ENCODE measurements at places on chromosomes 7 and 10. TPM values are rescaled to one million over a fixed set of nuclear protein-coding genes. Genes with fewer than 3 reads are reported as not detected.
A peak's percentile ranks its signal among the peaks of the same experiment; 100 is the strongest.

- DNase-seq: no peak
Observed at GRCh38 chr7:77570330-77571011, 33.4 kb downstream of the PTPN12 start.

SDK1 gene
- 1.3 TPM for total RNA-seq

- no peak for DNase-seq
Observed at GRCh38 chr10:128147064-128147463, 20.8 kb upstream of the MKI67 start.

ASIC3 gene
- 4.7 TPM for total RNA-seq

- no peak for DNase-seq
Observed at GRCh38 chr7:150453892-150454291, 3.5 kb downstream of the GIMAP8 start.

- no peak for DNase-seq
Observed at GRCh38 chr10:123250640-123251039, 96.4 kb downstream of the BUB3 start.

DNA sequence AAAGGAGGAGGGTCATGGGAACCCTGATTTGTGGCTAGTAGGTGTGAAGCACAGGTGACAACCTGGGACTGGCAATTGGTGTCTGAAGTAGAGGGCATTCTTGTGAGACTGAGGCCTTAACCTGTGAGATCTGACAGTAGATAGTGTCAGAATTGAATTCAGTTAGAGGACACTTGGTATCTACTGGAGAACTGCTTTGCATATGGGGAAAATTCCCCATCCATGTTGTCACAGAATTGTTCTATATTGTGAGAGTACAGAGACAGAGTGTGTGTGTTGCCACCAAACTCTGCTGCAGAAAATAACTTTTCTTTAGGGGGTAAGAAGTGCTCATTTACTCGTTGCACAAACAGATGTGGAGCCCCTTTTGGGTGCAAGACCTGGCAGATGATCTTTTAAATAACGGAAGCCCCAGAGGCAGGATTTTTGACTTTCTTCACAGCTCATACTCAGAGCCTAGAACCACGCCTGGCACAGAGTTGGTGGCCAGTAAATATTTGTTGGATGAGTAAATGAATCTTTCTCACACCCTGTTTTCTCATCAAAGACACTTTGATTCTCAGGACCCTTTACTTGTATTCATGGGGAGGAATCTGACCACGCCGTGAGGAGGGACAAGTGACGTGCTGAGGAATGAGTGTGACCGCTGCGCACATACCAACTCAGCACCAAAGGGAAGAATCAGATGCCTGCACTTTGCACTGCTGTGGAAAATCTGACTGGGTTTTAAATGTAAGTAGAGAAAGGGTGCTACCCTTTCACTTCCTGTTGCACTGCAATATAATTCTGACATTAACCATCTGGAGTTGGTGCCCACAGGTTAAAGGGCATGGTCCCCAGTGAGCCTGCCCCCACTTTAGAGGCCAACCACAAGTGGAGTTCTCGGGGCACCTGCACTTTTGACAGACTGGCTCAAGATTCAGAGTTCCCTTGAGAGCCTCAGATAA lies 39.2 kb upstream of the SDHAF3 start:
- no peak for DNase-seq

MSMB gene
- total RNA-seq: not detected

DNA sequence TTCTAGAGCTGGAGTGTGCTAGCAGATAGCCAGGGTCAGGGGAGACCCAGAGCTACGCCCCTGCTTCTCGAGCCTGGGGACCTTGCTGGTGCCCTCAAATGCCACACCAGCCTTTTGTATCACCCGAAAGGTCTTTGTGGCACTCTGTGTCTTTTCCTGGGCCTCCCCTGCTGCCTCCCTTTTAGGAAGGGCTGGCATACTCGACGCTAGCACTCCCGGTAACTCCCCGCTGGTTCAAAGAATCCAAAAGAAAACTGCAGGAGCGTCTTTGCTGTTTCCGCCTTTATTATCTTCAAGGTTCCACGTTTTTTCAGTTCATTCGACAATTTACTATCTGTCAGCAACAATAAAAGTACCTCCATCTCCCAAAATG lies 36.3 kb downstream of the CTBP2 start:
- no peak for DNase-seq

DNA sequence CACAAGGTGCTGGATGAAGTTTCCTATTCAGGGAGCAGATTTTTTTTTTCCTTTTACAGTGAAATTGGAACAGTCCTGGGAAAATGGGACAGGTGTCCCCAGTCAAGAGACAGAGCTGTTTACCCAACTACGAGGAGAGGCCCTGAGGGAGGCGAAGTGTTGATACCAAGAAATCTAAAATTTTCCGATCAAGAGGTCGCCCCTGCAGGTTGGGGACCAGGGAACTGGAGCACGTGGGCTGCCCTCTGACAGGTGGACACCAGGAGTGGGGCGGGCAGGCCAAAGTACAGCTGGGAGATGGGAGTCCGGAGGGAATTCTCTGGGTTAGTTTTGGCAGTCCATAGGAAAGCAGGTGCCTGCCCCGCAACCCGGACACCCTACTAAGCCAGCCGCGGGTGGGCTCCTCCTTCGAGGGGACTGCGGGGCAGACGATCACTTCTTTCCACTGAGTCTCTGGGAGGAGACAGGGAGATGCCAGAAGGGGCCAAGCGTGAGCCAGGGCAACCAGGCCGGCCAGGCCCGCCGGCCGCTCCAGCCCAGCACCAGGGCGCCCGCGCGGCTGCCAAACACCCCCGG lies 965 bp upstream of the CAMK1D start:
- DNase-seq: no peak

- DNase-seq: no peak
Observed at GRCh38 chr10:5532618-5533097, 7.9 kb downstream of the CALML3 start.

DNA sequence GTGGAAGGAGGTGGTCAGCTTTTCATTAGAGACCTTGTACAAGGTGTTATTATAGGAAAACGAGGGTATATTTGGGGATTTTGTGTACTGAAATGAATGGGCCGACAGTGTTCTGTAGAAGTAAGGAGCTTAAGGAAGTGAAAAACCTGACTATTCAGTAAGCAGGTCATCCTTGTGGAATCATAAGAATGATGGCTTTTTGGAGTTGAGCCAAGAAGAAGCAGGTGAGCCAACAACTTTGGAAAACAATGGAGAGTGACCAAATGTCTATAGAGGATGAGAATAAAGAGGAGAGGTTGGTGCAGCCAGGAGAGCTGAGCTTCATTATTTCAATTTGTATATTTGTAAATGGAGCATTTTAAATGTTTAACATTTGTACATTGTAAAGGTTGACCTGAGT lies 595.7 kb downstream of the CCSER2 start:
- DNase-seq: no peak

ADRA2A gene
- total RNA-seq: 0.47 TPM

WDFY4 gene
- total RNA-seq: 1.2 TPM

SFRP5 gene
- total RNA-seq: 0.16 TPM

GNGT1 gene
- total RNA-seq: not detected

GRCh38 chr7:676246-676971 lies 50.1 kb upstream of the DNAAF5 start:
- DNase-seq: no peak

- DNase-seq: no peak
Observed at GRCh38 chr10:60495338-60496055, 105.8 kb upstream of the ANK3 start.

DNA sequence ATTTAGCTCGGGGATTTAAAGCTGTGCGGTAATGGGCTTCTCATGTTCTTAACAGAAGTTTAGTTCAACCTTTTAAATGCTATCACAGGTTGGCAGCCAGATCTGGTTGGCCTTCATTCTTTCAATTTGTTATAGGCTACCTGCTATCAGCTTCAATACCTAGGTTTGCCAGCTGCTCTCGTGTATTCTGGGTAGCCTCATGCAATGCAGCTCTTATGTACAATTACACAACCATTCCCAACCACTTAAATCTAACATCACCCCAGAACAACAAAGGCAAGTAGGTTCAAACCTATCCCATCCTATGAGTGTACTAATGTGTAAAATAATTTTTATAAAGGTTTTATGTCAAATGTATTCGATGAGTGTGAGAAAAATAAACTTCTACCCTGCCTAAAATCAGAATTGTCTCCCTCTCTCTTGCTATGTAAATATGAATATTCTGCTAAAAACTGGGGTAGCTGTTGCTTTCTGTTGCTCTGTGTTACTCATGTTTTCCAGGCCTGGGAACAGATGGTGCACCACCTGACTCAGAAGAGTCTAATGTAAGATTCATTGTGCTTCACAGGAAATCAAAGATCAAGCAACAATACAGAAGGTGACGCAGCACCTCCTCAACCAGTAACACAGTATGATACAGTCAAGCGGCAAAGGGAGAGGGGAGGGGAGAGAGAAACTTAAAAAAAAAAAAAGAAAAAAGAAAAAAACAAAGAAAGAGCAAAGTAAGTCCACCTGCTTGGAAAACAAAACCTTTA lies 188.6 kb downstream of the ETV1 start:
- no peak for DNase-seq

DNA sequence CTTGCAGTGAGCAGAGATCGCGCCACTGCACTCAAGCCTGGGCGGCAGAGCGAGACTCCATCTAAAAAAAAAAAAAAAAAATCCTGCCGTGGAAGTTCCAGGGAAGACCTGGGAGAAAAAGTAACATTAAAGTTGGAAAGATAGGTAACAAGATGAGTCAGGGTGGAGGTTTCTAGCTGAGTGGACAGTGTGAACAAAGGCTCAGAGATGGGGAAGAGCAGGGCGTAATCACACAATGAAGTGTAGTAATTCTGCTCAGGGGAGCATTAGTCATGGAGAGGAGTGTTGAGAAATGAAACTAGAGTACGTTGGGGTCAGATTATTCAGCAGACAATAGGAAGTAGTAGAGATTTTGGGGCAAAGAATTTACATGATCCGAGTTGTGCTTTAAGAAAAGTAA lies 21.6 kb upstream of the WASL start:
- DNase-seq: no peak

CALML3 gene
- total RNA-seq: not detected

DNA sequence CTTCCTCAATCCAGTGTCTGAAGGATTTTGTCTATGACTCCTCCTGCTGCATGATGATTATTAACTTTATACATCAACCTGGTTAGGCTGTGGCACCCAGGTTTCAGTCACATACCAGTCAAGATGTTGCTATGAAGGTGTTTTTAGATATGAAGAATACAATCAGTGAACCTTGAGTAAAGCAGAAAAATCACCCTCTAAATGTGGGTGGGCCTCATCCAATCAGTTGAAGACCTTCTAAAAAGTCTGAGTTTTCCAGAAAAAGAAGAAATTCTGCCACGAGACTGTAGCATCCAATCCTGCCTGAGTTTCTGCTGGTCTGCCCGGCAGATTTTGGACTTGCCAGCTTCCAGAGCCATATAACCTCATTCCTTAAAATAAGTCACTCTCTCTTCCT lies 126.1 kb upstream of the FRMD4A start:
- no peak for DNase-seq

DNA sequence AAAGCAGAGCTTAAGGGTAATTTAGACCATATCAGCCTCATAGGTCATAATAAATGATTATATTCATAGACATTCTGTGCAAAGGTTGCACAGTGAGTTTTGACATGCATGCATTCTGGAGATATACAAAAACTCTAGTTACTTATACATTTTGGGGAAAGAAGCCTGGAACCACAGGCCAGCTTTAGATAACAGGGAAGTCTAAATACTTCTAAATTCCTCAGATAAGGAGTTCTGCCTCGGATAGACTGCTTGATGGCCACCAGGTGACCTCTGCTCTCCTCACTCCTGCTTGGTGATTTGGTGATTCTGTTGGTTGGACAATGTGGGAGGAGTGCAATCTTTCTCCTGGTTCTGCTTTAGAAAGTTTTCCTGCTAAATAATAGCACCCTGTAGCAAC lies 77.9 kb downstream of the SGMS1 start:
- no peak for DNase-seq

DNA sequence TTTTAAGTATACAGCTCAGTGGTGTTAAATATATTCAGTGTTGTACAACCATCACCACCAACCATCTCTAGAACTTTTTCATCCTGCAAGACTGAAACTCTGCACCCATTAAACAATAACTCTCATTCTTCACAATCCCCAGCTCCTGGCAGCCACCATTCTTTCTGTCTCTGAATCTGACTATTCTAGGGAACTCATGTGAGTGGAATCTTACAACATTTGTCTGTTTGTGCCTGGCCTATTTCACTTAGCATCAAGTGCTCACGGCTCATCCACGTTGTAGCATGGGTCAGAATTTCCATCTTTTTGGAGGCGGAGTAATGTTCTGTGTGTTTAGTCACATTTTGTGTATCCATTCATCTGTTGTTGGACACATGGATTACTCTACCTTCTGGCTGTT lies 40.8 kb upstream of the PFKFB3 start:
- DNase-seq: no peak

DNA sequence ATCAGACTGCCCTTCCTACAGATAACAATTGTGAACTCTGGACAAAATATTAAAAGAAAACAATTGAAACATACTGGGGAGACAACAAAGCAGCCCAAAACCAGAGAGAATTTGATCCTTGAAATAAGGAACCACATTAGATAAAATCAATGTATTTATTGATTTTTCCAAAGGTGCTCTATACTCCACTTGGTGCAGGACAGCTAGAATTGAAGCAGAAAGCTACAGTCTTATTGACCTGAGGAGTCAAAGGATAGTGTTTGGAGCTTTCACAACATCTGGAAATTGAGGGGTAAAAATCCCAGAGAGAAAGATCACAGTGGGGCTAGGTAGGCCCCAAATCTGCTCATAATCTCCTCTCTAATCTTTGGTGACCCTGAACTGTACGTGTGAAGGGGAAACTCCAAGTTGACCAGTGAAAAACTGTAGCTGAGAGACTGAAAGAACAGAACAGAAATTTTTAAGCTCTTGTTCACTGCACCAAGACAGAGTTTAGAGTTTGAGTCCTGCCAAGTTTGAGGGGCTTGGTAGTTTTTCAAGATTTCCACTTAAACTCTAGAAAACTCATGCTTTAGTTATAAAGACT lies 70.2 kb downstream of the SAMD9 start:
- DNase-seq: no peak

NXPH1 gene
- not detected for total RNA-seq

GRCh38 chr7:52061666-52062065 lies 745.1 kb upstream of the COBL start:
- no peak for DNase-seq

FOXI2 gene
- total RNA-seq: not detected

- DNase-seq: peak; percentile 55
Observed at GRCh38 chr10:69684020-69684980, 54.3 kb downstream of the FAM241B start.

DNA sequence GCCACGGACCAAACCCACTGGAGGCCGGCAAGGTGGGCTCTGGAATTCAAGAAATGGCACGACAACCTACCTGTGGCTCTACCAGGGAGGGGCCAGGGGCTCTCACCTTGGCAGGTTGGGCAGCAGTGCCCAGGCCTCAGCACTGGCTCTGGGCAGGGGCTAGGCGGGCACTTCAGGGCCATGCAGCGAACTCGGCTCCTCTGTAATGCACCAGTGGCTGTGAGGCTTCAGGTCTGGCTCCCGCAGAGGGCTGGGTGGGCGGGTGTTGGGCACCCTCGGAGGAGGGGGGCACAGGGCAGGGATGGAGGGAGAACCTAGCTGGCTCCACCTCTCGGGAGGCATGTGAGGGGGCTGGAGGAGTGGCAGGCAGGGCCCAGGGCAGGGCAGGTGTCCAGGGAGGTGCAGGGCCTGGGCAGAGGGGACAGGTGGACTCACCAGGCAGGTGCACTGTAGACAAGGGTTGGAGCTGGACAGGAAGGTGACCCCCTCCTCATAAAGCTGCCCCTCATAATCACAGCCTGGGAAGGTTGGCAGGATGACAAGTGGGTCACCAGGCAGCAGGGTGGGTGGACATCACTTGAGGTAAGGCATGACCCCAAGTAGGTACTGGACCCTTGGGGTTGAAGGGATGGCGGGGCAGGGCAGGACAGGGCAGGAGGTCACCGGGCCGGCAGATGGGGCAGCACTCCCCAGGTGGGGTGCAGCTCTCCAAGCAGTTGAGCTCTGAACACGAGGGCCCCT lies 6.7 kb downstream of the KCP start:
- DNase-seq: no peak
